ENCODE measurements at places on chromosomes 2 and 18.

DNA sequence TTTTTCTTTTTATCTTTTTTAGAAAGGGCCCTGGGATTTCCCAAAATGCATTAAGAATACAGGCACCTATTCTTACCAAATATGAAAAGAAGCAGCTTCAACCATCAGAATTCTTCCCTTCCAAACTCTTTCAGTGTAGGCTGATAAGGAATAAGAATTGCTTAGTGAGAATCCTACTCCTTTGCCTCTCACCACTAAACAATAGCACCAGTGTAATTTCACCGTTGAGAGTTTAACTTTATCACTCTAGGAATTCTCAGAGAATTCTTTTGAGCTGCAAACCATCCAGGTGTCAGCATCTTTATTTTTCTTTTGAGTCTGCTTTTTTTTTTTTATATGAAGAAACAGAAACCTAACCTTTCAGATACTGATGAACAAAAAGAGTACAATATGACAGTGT lies 194.9 kb downstream of the RIT2 start:
- DNase-seq: no peak
- no peaks in the 10 kb centered on the region for H3K27me3 ChIP-seq
- H3K36me3 ChIP-seq: no peaks in the 10 kb centered on the region
- H3K27ac ChIP-seq: no peak overlapping the region
- H3K4me1 ChIP-seq: no peaks in the 10 kb centered on the region
- no peak overlapping the region for H3K4me3 ChIP-seq

DNA sequence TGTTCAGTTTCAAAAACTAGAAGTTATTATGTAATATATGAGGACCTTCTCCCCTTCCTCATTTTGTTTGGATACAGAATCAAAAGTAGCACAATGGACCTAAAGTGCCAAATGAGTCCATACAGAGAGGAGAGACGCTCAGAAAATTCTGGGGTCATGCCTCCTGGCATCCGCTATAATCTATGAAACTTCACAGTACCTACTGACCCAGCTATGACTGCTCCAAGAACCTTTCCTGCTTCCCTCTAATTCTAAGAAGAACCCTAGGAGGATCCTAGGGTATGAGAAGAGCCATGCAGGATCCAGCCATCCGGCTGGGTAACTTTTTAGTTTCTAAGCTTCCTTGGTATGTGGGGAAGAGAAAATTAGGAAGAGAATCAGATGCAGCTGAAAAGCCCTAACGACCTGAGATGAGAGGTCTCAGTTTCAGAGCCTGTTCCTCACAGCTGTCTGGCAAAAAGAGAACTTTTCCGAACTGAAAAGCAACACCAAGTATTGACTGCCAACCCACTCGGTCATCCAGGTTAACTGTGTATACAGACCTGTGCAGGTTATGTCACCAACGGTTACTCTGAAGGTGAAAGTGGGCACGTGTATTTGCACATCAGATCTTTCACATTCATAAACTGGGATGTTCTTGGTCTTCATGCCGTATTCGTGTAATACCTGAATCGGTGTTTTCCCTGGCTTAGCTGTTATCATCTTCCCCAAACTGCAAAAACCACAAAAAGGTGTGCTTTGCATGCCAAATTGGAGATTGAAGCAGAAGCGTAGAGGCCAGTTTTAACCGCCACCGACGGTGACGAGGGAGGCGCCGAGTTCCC lies 1.1 kb downstream of the PRKRA start:
- H3K27me3 ChIP-seq: no peaks in the 10 kb centered on the region
- no peak for DNase-seq
- no peaks in the 10 kb centered on the region for H3K36me3 ChIP-seq
- H3K27ac ChIP-seq: peak overlapping the region; percentile 99
- peak overlapping the region; percentile 76 for H3K4me3 ChIP-seq
- H3K4me1 ChIP-seq: peaks cover 6% of the 10 kb centered on the region

GRCh38 chr2:69554981-69555380 lies 88.6 kb downstream of the AAK1 start:
- H3K36me3 ChIP-seq: no peaks in the 10 kb centered on the region
- H3K4me1 ChIP-seq: no peaks in the 10 kb centered on the region
- no peak overlapping the region for H3K4me3 ChIP-seq
- H3K27ac ChIP-seq: no peak overlapping the region

GRCh38 chr2:174635776-174636404 lies 38.3 kb upstream of the WIPF1 start:
- no peak overlapping the region for H3K4me3 ChIP-seq
- H3K36me3 ChIP-seq: no peaks in the 10 kb centered on the region
- H3K27me3 ChIP-seq: no peaks in the 10 kb centered on the region
- H3K4me1 ChIP-seq: peaks cover 16% of the 10 kb centered on the region

GRCh38 chr18:48397021-48397420 lies 12.2 kb downstream of the ZBTB7C start:
- peaks cover 29% of the 10 kb centered on the region for H3K4me1 ChIP-seq
- H3K27me3 ChIP-seq: no peaks in the 10 kb centered on the region
- H3K4me3 ChIP-seq: no peak overlapping the region
- H3K27ac ChIP-seq: no peak overlapping the region
- DNase-seq: no peak
